Choroid plexus epithelial cell (primary cell): ENCODE measurements at places on chromosomes 7 and 10.

- peak; percentile 96 for DNase-seq
These were observed 23.5 kb downstream of the SGCE start for GRCh38 chr7:94632338-94633013.

DNA sequence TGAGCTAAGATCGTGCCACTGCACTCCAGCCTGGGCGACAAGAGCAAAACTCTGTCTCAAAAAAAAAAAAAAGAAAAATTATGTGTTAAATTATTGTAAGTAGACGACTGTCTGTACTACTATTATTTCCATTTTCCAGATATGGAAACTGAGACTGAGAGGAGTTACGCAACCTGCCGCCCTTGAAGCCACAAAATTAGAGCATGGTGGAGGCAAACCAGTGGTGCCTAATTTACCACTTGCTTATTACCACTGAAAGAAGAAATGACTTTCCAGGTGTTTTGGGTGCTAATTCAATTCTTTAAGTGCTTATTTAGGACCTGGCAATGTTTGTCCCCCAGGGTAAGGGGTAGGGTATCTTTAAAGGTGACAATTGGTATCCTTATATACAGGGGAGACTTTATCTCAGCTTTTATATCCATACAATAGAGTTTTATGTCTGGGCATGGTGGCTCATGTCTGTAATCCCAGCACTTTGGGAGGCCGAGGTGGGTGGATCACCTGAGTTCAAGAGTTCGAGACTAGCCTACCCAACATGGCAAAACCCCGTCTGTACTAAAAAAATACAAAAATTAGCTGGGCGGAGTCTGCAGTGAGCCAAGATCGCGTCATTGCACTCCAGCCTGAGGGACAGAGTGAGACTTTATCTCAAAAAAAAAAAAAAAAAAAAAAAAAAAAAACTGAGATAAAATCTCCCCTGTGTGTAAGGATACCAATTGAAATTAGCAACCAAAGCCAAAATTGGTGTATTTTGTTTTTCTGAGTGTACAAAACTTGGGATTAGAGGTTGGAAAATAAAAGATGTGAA is 16.6 kb upstream of the CAMK1D start:
- DNase-seq, result peak; percentile 32

GRCh38 chr10:97169063-97169462 is 16.7 kb downstream of the SLIT1 start:
- DNase-seq, result no peak

- peak; percentile 58 for DNase-seq
These were observed 512 bp upstream of the VIM start for GRCh38 chr10:17227367-17228090.

- no peak for DNase-seq
These were observed 30.8 kb upstream of the NKX6-2 start for GRCh38 chr10:132816718-132817117.

GRCh38 chr10:32205670-32206069 is 141.3 kb downstream of the EPC1 start:
- no peak for DNase-seq

DNA sequence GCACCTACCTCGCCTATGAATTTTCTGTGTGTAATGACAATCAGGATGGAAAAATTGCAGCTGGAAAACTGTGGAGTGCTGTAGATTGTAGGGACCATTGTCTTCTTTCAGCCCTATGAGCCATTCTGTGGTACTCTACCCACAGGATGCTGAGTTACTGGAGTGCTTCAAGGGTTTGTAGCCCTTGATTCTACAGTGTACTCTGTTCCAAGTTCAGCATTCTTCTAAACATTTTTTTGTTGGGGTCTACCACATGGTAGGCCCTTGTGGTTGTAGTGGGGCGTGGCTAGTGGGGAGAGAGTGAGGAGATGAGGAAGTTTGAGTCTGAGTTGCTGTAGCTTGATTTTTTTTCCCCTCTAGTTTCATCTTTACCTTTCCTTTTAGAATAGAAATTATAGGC is 33.5 kb downstream of the REEP3 start:
- peak; percentile 97 for DNase-seq

GRCh38 chr7:15602236-15602635 is 40.4 kb upstream of the AGMO start:
- DNase-seq, result peak; percentile 53

DNA sequence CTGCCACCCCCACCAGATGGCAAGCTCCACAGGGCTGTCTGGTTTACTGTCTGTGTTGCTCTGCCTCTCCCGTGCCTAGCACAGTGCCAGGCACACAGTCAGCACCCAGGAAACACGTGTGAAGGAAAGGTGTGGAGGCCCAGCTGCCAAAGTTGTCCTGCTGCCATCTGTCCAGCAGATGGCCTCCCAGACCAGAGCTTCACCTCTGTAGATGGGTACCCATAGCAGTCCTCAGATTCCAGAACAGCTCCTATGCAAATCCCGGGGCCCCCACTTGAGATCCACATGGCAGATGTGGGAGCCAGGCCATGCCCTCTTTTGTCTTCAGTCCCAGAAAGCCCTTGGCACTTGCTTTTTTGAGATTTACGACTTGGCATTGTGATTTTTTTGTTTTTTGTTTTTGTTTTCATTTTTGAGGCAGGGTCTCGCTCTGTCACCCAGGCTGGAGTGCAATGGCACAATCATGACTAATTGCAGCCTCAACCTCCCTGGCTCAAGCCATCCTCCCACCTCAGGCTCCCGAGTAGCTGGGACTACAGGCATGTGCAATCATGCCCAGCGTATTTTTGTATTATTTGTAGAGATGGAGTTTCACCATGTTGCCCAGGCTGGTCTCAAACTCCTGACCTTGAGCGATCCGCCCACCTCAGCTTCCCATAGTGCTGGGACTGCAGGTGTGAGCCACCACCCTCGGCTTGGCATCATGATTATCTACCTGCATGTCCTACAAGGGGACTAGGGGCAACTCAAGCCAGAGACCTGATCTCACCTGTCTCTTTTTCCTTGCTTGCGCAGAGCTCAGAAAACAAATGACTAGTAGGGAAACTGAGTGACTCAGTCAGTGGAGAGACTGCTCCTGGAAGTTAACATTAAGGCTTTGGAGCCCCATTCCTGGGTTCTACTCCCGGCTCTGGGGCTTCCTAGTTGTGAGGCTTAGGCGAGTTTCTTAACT is 16.9 kb upstream of the PALD1 start:
- DNase-seq, result peak; percentile 73

GRCh38 chr10:103192089-103192450 is 1.0 kb downstream of the NT5C2 start:
- DNase-seq, result peak; percentile 30

DNA sequence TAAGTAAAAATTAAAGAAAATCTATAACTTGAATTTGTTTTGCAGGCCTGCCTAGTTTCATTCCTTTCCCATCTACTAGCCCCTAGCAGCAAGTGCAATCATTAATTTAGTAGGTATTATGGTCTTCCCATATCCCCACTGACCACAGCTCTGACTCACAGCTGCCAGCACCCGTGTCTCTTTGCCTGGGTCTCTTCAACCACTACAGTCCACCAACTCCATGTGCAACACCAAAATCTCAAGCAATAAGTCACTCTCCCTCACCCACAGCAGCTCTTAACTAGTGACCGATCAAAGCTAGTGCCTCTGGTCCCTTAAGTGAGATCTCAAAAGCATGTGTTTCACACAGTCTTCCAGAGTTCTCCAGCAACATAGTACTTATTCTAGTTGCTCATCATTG is 26.0 kb upstream of the THSD7A start:
- DNase-seq, result no peak

DNA sequence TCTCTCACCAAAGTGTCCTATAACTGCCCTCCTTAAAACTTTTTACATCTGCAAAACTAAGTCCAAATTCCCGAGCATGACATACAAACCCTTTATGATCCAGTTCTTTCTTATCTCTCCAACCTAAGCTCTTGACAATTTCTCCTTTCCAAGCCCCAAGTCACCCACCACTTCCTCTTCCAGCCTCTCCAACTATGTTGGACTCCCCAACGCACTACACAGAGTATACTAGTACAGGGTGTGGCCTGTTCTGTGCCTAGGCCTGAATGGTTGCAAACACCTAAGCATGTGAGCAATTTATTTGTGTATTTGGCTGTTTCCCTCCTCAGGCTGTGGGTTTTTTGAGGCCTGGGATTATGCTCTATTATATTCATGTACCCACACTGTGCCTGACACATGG is 101.2 kb upstream of the APBB1IP start:
- no peak for DNase-seq

DNA sequence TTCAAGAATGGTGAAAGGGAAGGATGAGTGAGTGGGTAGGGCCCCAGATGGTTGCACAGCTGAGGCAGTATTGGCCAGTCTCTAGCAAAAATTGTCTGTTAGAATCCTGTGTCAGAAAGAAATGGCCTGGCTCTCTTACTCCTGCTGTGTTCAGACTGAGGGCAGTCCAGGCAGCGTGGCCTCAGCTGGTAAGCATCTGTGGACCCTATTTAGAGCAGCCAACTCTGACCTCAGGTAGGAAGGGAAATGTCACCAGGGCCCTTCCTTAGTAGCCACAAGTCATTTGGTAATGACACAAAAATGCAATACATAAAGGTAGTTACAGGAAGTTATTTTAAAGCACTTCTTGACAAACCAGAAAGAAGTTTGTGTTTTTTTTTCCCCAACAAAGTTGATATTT is 1194.7 kb downstream of the CNTNAP2 start:
- DNase-seq, result no peak

GRCh38 chr10:70433581-70434280 is 7.8 kb downstream of the NODAL start:
- no peak for DNase-seq

DNA sequence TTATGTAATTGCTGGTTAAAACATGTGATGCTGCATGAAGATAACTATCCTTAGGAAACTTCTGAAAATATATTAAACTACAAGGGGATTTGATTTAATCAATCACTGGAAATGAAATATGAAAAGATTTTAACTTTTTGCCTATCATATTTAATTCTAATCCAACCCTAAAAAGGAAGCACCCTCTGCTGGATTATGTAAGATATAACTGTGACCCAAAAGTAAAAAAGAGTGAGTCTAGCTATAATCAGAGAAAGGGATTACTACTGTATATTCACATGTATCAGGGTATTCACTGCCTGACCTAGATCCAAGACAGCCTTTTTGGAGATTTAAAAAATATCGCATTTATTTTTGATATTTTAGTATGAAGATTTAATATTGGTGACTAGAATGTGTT is 295.5 kb downstream of the MDFIC start:
- DNase-seq, result peak; percentile 39

DNA sequence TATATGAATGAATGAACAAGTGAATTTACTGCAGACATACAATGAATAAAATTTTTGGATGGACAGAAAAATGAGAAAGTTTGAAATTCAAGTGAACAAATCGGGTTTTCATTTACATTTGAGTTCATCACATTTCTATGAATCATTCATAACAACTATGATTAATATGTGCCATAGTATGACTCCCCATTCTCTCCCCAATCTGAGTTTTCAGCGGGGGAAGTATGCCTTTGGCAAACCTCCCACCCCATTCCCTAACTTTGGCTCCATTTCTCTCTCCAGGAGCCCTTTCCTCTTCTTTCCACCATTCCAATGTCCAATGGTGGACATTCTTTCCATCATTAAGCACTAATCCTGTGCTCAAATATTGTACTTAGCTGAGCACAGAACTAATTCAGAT is 96.8 kb upstream of the LSM8 start:
- no peak for DNase-seq

- no peak for DNase-seq
These were observed 31.2 kb downstream of the LANCL2 start for GRCh38 chr7:55396233-55396785.

GRCh38 chr10:5364890-5365338 is at the start of gene UCN3:
UCN3 (plus strand) TSS chr10:5364966; CDS start chr10:5373721, 8,755 bp downstream.
- no peak for DNase-seq

DNA sequence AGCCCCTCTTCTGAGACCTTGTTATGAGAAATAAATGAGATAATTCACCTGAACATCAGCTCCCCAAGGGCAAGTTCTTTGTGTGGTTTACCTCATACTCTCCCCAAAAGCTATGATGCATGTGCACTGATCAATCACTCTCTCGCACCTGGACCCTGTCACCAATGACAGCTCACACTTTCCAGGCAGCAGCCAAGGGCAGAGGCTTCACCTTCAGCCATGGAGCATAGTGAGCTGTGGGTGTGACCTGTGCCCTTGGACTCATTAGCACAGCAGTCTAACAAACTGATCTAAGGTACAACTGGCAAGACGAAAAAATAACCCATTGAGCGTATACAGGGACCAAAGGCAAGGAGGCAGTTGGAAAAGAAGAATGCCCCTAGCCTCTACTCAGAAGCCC is 17.0 kb downstream of the PDE1C start:
- no peak for DNase-seq

DNA sequence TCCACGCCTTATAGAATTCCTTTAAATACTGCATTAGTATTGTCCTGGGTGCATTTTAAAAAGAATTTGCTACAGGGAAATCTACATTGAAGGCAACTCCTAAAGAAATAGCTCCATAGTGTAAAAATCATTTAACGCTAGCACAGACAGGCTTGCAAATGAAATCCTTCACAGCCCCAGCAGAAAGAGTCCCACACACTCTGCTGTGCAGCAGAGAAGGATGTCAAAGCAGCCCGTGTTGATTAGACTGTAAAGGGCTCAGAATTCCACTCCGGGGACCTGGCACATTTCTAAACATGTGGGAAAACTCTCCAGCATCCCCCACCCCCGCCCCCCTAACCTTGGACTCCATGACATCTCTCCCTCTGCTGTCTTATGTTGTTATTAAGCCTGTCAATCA is 176.8 kb downstream of the CALN1 start:
- DNase-seq, result no peak

GRCh38 chr10:43225787-43226153 is 41.1 kb downstream of the RASGEF1A start:
- no peak for DNase-seq

GRCh38 chr7:131244259-131244852 is 83.3 kb upstream of the MKLN1 start:
- DNase-seq, result peak; percentile 97

- DNase-seq, result no peak
These were observed 376.5 kb upstream of the SORCS1 start for GRCh38 chr10:107540981-107541380.

DNA sequence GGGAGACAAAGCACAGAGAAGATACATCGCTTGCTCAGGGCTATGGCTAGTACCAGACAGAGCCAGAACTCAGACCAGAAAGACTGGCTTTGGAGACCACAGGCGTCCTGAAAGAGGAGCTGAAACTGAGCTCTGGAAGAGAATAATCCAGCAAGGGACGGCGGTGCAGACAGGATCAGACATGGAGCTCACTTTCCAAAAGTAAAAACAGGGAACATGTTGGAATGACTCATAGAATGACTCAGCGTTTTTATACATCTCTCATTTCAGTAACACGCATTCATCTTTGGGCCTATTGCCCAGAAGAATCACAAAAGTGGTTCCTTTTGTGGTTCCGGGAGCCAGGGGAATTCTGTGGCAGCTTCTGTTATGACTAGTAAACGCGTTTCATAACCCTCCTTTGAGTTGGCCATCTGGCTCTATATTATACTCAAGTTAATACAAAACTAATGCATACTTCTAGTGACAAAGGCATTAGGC is 37.2 kb downstream of the PLEKHS1 start:
- DNase-seq, result peak; percentile 94
